ENCODE measurements at places on chromosomes 5 and 9. TPM values are rescaled to one million over a fixed set of nuclear protein-coding genes. Genes with fewer than 3 reads are reported as not detected.

DNA sequence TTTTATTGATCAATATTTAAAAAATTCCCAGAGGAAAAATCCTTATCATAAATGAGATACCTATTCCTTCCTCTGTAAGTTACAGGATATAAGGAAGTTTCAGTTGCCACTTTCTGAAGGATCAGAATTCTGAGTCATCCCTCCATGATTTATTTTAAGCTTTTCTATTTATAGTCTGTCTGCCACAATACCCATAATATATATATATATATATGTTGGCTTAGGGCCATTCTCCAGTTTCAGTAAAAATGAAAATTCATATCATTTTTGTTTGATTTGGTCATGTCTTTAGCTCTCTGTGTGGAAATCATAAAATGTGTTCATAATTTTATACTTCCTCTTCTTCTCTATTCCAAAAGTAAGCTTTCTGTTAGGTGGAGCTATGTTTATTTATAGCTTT, 215.8 kb upstream of the CYLC2 start:
- no peak for DNase-seq

DNA sequence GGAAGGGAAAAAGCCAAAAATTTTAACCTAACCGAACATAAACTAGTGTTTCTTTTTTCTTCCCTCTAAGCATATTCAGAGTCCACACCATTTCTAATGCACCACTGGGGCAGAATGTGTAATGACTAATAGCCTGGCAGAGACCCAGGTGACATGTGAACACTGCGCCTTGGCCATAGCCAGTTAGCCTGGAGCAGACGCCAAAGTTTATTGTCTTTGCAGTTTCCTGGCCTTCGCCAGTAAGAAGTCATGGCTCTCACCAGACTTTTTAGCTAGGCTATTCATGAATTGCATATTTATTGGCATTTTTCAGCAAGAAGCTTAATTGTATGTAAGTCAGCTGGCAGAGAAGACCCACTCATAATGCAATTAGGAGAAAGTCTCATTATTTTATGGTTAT, 182.8 kb upstream of the SLC27A6 start:
- peak; percentile 58 for DNase-seq

- no peak for DNase-seq
These were observed 394.9 kb downstream of the MED10 start for GRCh38 chr5:5983261-5983980.

- DNase-seq, result no peak
These were observed 1188.1 kb downstream of the DTWD2 start for GRCh38 chr5:117800261-117800660.

Gene SAXO1
- total RNA-seq, result not detected

Gene SLCO6A1
- total RNA-seq, result not detected

Gene RNF130
- total RNA-seq, result 61.6 TPM
